ENCODE measurements at places on chromosomes 2 and 18.
A peak's percentile ranks its signal among the peaks of the same experiment; 100 is the strongest.

- peak; percentile 56 for DNase-seq
Observed at GRCh38 chr2:157172866-157173578, 84.5 kb upstream of the GALNT5 start.

DNA sequence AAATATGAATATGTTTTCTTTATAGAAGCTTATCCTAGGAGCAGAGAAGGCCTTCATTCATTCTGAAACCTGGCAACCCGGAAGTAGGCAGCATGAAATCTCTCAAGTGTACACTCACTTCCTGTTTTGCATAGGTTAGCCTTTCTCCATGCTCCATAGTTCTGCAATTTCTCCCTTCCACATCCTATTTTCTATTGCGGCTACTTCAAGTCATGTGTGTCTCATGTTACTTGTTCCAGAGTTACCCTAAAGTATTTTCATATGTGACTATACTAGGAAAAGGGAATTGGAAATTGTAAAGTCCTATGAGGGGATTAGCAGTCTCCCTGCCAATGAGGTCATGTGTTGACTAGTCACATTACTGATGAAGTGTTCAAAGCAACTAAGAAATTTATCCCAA is 320.6 kb downstream of the NCKAP5 start:
- DNase-seq = peak; percentile 41

DNA sequence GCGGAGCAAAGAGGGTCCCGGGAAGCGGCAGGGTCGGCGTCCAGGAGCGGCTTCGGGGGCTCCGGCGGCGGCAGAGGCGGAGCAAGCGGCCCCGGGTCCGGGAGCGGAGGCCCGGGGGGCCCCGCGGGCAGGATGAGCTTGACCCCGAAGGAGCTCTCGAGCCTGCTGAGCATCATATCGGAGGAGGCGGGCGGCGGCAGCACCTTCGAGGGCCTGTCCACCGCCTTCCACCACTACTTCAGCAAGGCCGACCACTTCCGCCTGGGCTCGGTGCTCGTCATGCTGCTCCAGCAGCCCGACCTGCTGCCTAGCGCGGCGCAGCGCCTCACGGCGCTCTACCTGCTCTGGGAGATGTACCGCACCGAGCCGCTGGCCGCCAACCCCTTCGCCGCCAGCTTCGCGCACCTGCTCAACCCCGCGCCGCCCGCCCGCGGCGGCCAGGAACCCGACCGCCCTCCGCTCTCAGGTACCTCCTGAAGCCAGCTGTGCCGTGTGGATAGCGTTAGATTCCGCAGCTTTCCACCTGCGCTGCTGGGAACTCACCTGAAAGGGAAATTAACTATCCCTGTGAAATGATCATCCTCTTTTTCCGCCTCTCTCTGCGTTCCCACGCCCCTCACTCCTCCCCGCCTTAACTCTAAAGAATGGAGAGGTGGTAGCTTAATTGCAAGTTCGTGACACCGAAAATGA is 472 bp downstream of the CNOT11 start:
- DNase-seq = peak; percentile 63

DNA sequence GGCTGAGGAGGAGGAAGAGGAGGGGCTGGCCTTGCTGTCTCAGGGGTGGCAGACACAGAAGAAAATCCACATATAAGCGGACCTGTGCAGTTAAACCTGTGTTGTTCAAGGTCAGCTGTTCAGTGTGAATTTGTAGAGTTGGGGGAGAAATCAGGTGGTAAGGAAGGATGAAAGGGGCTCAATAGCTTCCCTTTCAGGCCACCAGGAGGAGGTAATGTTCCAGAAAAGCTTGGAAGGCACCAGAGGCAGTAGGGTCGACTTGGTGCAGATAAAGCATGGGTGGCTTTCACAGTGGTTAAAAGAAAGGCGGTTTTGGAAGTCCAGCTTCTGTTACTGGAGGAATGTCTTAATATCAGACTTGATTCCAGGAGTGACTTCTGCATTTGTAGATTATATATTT is 167.4 kb downstream of the THSD7B start:
- peak; percentile 47 for DNase-seq

- DNase-seq = no peak
Observed at GRCh38 chr2:24919037-24919505, 966 bp downstream of the ADCY3 start.

- DNase-seq = no peak
Observed at GRCh38 chr18:50158866-50159653, 35.9 kb downstream of the MYO5B start.

DNA sequence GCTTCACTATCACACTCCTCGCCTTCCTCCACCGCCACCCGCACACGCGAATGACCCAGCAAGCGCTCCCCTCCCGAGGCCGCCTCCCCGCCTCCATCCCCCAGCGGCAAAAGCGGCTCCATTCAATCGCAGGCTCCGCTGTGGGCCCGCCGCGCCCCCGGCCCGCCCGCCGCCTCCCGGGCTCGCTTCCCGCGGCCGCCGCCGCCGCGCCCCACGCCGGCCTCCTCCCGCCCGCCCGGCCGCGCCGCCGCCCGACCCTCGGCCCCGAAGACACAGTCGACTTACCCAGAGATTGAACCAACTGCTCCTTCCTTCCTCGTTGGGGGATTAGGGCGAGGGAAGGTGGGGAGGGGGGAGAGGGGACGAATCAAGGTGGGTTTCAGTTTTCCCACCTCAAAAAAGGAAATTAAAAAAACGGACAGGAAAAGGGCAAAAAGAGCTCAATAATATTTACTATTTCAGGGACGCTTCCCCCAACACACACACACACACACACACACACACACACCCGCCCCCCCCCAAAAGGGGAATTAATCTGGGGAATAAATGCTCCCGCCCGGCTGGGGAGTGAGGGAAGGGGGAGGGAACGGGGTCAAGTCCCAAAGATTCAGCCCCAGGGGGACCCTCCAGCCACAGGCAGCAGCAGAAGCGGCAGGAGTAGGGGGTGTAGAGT is 743 bp downstream of the XPO1 start:
- peak; percentile 1 for DNase-seq

DNA sequence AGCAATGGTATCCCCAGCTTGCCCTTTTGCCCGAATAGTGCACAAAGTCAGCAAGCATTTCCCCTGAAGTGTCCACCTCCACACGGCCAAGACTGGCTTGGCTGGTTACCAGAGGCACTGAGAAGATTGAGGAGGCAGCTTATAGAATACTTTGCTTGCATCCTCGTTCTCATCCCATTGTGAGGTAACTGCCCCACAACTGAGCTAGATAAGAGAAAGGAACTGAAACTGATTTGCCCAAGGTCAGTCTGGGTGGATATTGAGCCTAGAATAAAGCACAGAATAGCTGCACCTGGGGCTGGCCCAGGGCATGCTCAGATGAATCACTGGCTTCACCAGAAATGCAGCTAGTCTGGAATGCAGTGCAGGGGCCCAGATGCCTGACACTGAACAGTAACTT is 32.7 kb upstream of the MAP4K3 start:
- DNase-seq = peak; percentile 65

GRCh38 chr18:394987-395362 is 105.5 kb downstream of the COLEC12 start:
- DNase-seq = peak; percentile 98

DNA sequence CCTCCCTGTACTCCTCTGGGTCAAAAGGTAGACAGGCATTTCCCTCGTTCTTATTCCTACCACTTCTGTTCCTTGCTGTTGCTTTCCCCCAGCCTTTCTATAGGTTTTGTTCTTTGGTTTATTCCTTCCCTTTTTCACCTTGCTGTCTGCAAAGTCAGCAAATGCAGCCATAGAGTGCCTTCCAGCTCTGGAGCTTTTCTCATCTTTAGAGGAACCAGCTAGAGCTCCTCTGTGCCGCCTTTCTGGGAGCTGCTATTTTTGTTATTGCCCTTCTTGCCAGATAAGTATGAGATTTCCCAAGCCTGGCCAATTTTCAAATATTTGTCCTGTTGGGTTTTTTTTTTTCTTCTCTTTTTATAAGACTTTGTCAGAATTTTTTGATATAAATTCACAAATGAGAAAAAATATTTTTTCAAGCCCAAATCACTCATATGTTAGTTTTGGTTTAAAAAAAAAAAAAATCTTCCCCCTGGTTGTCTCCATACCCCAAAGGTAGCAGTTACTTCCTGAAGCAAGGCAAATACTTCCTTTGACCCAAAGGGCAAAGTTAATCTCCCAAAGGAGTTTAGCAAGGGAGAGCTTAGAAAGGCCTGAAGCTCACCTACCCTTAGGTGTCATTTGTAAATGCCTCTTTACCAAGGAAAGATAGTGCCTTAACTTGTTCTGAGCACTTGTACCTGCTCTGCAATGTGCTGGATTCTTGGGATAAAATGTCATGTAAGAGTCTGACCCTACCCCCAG is 5.1 kb upstream of the TTC27 start:
- no peak for DNase-seq

DNA sequence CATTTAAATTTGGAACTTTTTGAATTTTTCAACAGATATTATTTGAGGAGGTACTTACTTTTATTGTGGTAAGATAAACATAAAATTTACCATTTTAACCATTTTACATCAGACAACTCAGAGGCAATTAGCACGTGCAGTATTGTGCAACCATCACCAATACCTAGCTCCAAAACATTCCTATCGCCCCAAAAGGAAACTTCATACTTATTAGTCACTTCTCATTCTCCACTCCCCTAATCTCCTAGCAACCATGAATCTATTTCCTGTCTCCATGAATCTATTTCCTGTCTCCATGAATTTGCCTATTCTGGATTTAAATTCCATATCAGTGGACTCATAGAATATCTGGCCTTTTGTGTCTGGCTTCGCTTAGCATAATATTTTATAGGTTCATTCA is 69.9 kb upstream of the FAM136A start:
- peak; percentile 52 for DNase-seq

GRCh38 chr2:37794717-37795116 is 123.3 kb upstream of the CDC42EP3 start:
- DNase-seq = no peak

DNA sequence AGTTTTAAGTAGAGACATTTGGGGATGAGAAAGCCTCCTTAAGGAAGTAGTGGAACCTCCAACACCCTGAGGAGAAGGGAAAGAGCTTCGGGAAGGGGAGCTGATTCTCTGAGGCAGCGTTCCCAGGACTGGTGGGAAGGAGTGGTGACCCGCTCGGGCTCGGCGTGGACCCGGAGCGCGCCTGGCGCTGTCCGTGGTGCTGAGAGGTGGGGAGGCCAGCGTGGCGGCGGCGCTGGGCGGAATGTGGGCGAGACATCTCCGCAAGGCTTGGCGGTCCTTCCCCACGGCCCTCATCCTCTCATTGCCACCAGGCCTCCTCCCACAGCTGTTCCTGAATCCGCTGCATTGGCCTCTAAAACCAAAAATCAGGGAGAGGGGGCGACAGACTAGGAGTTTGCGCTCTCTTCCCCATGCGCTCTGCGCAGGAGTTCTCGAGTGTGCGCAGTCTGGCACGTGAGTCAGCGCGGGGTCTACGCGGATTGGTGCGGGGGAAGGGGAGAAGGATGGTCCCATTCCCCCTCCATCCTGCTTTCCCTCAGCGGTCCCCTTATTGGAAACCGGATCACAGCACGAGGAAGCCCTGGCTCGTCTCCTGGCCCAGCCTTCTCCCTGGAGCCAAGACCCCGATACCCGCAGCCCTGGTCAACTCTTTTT is 857 bp downstream of the RESP18 start:
- peak; percentile 31 for DNase-seq

DNA sequence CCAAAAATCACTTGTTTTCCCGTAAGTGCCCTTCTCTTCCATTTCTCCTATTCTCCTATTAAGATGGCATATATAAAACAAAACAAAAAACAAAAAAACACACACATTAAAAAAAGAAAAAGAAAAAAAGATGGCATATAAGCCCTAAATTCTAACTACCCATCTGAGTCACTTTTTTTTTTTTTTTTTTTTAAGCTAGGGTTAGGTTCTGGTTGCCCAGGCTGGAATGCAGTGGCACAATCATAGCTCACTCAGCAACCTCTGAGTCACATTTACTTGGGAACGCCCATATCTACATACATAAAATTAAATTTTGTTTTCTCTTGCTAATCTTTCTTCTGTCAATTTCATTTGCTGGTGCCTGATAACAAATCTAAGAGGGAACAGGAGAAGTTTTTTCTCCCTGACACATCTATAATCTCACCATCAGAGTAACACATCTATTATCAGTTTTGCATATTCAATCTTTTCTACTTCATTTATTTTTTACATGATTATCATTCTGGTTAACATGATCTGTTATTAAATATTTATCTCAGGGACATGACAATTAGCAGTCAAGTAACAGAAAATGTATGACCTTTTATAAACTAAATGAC is 52.1 kb downstream of the EEF1B2 start:
- peak; percentile 45 for DNase-seq

DNA sequence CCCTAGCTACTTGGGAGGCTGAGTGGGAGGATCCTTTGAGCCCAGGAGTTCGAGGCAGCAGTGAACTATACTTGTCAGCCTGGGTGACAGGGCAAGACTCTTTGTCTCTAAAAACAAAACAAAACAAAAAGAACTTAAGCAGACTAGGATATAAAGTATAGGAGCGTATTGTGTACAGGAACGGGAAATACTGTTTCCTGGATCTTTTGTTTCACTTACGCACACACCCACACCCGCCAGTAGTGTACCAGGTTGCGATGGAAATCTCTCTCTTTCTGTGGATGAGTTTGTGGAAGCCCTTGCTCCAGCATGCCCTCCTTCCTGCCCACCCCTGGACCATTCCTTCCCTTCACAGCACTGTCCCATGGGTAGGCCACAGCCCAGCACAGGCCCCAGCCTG is 136.3 kb downstream of the RPIA start:
- DNase-seq = no peak

DNA sequence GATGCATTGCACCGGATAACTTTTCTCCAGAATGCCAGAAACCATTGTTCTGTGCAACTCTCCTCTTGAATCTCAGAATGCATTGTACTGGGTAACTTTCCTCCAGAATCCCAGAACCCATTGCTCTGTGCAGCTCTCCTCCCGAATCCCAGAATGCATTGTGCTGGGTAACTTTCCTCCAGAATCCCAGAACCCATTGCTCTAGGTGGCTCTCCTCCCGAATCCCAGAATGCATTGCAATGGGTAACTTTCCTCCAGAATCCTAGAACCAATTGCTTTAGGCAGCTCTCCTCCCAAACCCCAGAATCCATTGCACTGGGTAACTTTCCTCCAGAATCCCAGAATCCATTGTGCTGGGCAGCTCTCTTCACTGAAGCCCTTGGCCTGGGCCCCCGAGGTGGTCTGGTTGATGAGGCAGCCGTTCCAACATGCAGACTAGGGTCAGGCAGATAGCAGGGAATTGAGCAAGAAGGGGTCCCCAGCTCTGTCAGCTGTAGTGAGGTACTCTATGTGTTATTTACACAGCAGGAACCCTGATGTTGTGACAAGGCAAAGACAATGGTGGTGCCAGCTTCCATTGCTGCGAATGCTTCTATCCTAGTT is 9.4 kb downstream of the FOSL2 start:
- no peak for DNase-seq

- peak; percentile 28 for DNase-seq
Observed at GRCh38 chr18:57353940-57354461, 1.6 kb downstream of the ST8SIA3 start.

DNA sequence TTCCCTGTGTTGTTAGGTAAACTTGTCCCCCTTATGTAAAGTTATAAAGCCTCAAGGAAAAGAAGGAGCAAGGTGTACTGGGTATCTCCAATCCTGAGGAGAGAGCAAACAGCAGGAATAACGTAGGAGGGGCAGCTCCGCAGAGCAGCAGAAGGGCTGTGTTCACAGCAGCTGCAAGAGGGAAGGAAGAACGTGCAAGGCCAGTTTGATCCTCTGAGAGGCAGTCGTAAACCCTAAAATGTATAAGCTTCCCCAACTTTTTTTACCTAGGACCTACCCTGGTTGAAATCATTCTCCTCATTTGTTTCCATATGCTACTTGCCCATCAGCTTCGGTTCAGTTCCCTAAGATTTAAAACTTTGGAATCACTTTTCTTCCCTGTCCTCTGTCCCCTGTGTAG is 51.9 kb upstream of the MAP3K20 start:
- DNase-seq = no peak
